ENCODE measurements at places on chromosomes 11 and 22. TPM values are rescaled to one million over a fixed set of nuclear protein-coding genes. Genes with fewer than 3 reads are reported as not detected.

NRXN2 gene
- 1.8 TPM for total RNA-seq

CHKB gene
- total RNA-seq = 32.9 TPM

CHADL gene
- total RNA-seq = 1.5 TPM

POU2F3 gene
- not detected for total RNA-seq

GLYAT gene
- 72.1 TPM for total RNA-seq

POU2AF1 gene
- total RNA-seq = 0.13 TPM

PKDREJ gene
- 0.05 TPM for total RNA-seq

KCNQ1 gene
- total RNA-seq = 0.61 TPM

MAPK12 gene
- total RNA-seq = 7.6 TPM

DNA sequence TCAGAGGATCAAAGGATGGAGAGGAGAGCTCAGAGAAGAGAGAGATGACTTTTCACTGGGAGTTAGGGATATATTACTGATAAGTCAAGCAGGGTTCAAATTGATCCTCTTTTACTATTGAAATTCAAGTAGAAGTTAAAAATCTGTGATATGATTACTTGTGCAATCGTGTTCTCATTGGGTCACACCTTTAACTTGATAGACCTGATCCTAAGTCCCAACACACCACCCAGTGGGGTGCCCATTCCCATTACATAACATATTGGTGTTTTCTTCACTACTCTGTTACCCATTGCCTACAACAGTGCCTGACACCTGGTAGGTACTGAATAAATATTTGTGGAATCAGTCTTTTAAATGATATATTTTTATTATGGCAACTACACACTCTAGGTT is 66.4 kb upstream of the PICALM start:
- DNase-seq = no peak

DNA sequence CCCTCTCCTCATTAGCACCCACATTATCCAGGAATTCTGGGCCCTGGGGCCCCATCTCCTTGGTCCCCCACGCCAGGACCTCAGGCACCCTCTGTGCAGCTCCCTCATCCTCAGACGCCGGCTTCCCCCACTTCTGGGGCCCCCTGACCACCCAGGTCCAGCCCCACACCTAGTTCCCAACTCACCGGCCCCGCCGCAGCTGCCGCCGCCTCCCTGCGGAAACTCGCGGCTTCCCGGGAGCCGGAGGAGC is at the start of gene PCSK7:
Gene PCSK7, minus strand, starts transcription at position 232 of the 250 bp plus-strand sequence. CDS start 2,229 bp downstream, outside the sequence.
- DNase-seq = peak; percentile 82

GRCh38 chr11:27472398-27473016 is at the start of gene LGR4:
TSS of gene LGR4 (minus strand) at chr11:27472790. CDS start at chr11:27472302, 488 bp downstream.
- DNase-seq = peak; percentile 95

DNA sequence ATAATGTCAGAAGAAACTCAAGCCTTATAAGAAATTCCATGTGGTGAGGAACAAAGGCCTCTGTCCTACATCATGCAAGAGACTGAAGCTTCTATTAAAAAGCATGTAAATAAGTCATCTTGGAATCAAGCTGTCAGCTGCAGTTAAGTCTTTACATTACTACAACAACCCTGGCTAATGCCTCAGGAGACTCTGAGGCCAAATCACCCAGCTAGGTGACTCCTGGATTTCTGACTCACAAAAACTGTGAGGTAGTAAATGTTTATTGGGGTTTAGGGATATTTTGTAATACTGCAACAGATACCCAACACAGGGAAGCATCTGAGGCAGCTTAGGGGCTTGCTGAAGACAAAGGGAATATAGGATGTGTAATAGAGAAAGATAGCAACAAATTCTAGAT is 89.6 kb downstream of the C11orf87 start:
- no peak for DNase-seq

- no peak for DNase-seq
Observed at GRCh38 chr11:33187998-33188722, 26.9 kb upstream of the CSTF3 start.

DNA sequence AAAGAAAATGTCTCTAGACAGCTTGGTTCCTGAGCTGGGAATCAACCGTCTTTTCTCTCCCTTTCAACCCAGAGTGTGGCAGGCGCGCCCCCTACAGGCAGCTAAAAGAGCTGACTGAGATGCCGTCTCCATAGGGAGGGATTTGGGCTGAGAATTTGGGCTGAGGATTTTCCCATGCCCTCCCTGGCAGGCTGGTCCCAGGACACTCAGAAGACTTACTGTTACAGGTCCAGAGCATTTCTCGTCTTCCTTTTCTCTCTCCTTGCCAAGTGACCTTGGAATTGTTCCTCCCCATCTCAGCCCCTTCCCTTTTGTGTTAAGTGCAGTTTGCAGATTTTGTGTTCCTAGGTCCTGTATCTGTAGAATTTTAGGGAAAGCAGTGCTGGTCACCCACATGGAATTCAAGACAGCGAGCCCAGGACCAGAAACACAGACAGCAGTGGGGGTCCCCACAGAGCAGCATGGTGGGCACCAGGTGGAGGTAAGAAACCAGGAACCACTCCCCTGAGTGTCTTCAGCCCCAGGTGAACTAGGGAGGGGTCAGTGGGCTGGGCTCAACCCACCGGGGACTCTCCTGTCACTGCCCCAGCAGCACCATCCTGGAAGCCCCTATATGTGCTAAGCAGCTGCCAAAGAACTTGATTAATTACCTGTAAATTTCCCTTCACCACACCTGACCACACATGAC is 9.9 kb upstream of the IGLL5 start:
- peak; percentile 76 for DNase-seq

GRCh38 chr11:59368238-59369022 is 9.7 kb downstream of the OR5AN1 start:
- DNase-seq = no peak

DNA sequence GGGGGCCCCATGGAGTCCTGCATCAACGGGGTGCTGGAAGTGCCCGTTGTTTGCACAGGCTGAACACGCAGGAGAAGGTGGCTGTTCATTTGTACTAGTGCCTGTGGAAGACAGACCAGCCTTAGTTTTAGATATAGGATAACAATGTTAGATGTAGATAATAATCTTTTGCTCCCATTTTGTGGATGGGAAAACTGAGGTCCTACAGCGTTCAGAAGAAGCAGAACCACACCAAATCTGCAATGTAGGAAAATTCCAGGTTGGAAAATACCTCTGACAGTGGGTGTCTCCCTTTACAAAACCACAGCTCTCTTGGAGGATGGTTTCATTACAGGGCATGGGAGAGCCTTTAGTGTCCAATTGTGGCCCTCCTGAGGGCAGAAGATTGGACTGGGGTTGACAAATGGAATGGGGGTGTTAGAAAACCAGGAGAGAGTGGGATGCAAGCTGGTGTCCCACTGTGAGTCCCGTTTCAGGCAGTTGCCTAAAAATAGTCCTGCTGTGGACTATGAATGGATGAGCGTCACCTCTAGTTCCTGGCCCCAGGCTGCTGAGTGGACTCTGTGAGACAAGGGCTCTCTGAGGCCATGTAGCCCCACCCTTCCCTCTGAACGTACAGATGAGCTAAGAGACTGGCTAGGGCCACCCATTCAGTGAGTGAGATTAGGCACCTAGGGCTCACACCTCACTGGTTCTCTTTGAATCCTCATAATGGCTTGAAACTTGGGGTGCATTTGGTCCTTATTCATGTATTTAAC is 508.8 kb downstream of the MN1 start:
- DNase-seq = no peak

GRCh38 chr22:31289344-31289743 is 2.9 kb downstream of the PIK3IP1 start:
- peak; percentile 42 for DNase-seq

DNA sequence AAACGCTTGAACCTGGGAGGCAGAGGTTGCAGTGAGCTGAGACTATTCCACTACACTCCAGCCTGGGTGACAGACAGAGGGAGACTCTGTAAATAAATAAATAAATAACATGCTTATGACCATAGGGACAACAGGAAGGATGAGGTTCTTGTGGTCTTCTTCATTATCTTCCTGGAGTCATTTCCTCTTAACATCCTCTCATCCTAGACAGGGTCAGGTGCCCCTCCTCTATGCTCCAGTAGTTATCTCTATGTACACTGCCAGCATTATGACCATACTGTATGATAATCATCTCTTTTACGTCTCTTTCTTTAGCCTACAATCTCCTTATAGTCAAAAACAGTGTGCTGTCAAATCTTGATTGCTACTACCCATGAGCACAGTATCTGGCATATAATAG is 17.7 kb downstream of the RAB30 start:
- DNase-seq = no peak

Measured in right lobe of liver (tissue), 6 donors.